ENCODE measurements at places on chromosomes 13 and 19.
A peak's percentile ranks its signal among the peaks of the same experiment; 100 is the strongest.

GRCh38 chr13:50226515-50227155 is 211.4 kb downstream of the KCNRG start:
- no peak for DNase-seq

GRCh38 chr13:98495627-98496478 is 81.1 kb downstream of the STK24 start:
- no peak for DNase-seq

GRCh38 chr13:44760434-44760833 is 184.3 kb upstream of the TSC22D1 start:
- DNase-seq = no peak

DNA sequence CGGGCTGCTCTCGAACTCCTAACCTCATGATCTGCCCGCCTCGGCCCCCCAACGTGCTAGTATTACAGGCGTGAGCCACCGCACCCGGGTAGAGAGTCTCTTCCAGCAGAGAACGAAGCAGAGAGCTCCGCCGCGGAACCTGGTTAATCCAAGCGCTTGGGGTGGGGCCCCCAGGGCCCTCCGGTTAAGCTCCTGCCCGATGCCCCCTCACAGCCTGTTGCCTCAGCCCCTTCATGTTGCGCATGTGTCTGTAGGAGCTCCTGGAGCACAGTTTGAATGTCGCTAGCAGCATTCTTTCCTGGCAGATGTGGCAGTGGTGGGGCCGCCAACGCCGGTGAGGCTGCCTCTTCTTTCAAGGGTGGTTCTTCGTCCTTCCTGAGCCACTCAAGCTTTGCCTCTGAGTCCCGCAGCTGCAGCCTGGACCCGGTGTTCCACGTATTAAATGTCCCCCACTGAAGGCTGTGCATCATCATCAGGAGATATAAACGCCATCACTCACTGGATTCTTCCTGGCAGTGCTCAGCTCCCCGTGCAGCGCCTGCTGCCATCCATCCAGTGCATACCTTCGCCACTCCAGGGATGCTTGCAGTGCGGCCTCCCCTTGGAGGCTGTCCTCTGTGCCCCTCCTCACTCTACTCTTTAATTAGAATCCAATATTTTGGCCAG is 1919.3 kb downstream of the PCDH9 start:
- DNase-seq = no peak

DNA sequence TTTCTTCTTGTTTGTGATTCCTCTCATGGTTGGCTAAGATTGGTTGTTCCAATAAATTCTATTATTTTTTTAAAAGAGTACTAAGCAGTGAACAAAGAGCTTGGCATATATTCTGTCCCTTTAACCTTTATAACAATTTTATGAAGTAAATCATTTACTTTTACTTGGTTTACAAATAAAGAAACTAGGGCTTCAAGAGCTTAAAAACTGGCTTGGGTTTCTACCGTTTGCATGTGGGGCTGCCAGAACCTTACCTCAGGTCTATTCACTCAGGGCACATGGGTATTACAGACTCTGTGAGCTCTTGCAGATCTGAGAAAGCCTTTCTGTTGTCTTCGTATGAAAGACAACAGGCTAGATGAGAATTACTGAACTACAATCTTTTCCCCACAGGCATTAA is 13.3 kb downstream of the N4BP2L1 start:
- DNase-seq = no peak

DNA sequence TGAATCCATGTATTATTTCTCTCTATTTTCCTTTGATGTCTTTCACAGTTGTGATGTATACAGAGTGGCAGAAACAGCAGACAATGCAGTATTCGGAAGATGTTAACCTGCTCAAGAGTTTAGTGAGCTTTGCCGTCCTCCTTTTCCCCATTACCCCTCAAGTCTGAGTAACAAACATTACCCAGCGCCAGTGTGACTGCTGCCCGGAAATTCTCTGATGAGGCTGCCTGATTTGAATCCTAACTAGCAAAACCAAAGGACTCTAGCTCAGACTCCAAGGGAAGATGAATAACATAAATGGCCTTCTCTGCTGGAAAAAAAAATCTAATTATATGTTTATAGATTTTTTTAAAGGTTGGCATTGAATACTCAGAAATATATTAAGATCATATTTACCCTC is 247.3 kb upstream of the SOX21 start:
- no peak for DNase-seq

- DNase-seq = no peak
Measured at GRCh38 chr13:48144413-48145035, 49.6 kb upstream of the MED4 start.

- DNase-seq = no peak
Measured at GRCh38 chr19:51375504-51376221, 3.2 kb upstream of the NKG7 start.

- no peak for DNase-seq
Measured at GRCh38 chr19:2554856-2555255, 78.9 kb downstream of the GADD45B start.

- no peak for DNase-seq
Measured at GRCh38 chr13:110306340-110306959, 507 bp downstream of the COL4A1 start.

- DNase-seq = no peak
Measured at GRCh38 chr13:83794583-83794982, 87.7 kb downstream of the SLITRK1 start.

GRCh38 chr13:41500511-41500910 is 43.2 kb downstream of the RGCC start:
- DNase-seq = no peak

DNA sequence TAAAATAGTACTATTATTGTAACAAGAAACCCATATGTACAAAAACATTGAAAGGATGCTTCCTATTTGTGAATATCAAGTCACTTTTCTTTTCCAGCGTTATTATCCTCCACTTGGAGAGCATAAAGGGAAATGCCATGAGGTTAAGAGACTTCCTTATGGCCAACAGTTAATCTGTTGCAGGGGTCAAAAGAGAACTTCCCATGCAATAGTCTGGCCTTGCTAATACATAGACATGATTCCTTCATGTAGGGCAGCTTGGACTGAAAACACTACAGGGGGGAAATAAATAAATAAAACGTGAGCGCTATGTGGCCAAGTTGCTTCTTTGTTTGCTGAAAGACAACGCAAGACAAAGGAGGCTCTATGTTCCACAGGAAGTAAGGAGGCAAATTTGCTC is 269.1 kb upstream of the EDNRB start:
- DNase-seq = no peak

- DNase-seq = peak; percentile 92
Measured at GRCh38 chr13:41562083-41562482, 104.7 kb downstream of the RGCC start.

GRCh38 chr13:113857531-113858195 is 6.2 kb downstream of the GAS6 start:
- DNase-seq = no peak

DNA sequence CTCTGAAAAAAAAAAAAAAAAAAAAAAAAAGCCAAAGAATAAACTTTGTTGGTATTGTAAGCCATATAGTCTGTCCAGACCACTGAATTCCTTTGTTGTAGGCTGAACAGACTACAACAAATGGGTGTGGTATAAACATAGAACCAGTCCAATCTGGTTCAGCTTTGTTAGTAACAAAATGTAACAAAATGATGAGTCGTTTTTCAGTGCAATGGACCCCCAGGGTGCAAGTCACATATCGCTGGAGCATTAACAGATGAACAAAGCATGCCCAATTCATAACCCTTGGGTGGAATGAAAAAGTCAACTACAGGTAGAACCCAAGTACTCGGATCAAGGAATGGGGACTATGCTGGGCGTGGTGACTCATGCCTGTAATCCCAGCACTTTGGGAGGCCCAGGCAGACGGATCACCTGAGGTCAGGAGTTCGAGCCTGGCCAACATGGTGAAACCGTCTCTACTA is 13.6 kb upstream of the FCHO1 start:
- DNase-seq = no peak

DNA sequence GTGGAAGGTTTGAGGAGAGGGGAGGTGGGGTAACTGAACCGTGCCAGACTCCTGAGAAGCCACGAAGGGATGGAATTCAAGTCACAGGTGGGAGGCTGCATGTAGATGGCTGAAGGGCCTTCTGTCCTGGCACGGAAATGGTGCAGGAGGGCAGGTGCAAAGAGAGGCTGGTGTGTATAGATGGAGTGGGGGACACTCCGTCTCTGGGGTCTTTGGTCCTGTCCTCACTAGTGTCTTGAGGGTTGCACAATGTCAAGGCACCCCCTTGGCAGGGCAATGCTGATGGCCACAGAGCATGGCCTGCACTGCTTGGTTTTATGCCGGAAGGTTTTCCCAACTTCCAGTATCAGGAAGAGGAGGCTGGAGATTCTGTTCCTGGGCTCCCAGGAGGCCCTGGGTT is 82.7 kb upstream of the SIAH3 start:
- DNase-seq = no peak

GRCh38 chr19:1068009-1069001 is 1.3 kb downstream of the ARHGAP45 start:
- no peak for DNase-seq

- no peak for DNase-seq
Measured at GRCh38 chr19:5352229-5352763, 11.7 kb upstream of the PTPRS start.

DNA sequence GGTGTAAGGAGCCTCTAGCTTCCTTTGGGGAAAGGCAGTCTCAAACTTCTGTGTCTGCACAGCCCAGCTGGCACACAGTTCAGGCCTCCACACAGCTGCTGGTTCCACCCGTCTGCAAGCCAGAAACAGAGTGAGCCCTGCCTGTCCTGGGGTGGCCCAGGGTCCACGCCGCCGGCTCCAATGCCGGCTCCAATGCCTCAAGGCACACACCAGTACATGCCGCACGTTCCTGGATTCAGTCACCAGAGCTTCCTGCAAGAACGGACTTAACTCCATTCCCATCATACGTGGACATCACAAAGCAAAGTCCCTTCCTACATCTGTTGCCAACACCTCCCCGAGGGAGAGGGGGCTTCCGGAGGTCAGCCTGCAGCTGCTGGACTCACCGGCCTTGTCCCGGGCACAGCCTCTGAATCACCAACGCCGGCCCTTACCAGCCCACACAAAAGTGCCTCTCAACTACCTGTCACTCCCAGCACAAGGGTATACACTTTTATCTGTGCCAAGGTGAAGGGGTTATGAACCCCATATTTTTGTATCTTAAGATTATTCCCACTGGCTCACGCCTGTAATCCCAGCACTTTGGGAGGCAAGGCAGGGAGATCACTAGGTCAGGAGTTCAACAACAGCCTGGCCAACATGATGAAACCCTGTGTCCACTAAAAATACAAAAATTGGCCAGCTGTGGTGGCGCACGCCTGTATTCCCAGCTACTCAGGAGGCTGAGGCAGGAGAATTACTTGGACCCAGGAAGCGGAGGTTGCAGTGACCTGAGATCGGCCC is 8.5 kb downstream of the SH3GL1 start:
- no peak for DNase-seq

DNA sequence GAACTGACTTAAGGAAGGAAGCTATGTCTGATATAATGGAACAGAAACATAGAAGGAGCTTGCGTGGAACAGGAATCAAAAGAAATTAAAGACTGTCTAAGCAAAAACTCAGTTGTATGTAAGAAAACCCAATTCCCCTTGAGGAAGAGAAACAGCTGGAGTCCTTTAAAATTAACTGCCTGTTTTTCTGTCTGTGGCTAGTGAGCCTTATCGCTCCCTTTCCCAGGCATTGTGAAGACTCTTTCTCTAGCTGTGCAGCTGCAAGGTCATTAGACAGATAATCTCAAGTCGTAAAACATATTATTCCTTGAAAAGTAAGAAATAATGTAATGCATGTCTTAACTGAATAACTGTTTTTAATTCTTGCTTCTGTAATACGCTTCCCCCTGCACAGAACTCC is 39.7 kb upstream of the IGSF23 start:
- DNase-seq = no peak

DNA sequence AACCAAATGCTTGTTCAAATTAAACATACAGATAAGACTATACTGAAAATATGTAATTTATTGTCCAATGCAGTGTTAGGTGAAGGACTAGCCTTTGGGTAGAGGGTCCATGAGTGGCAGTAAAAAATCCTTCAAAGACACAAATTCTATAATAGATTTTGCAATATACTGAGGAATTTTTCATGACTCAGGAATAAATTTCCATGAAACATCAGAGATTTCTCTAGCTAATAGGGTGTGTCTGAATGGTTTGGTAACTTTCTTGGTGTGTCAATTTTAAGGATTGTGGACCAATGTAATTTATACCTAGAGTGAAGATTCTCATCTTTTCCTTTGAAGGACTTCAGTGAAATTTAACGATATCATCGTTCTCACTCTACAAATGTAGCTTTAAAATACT is 546.7 kb downstream of the SLITRK5 start:
- DNase-seq = no peak

DNA sequence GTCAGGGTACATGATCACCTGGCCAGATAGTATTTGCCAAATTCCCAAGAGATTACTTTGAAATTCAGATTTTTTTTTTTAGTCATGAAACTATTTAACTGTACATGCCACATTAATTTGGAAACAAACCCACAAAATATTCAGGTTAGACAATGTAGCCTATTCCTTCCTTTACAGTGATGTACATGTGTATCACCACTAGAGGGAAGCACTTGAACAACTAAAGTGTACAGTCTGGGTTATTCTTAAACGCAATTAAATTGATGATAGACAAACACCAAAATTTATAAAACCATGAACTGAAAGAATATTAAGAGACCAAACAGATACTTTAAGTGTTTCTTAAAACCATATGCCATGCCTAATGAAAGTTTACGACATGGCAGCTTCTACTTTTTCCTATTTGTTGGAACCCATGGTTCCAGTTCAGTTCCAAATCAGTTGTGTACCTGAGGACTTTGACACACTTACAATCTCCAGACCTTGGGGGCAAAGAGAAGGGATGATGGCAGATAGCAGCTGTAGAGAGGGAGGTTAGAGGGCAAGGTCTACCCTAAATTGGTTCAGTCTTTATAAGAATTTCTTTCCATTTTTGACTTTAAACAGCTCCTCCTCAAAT is 52.8 kb downstream of the TNFSF13B start:
- DNase-seq = peak; percentile 9

DNA sequence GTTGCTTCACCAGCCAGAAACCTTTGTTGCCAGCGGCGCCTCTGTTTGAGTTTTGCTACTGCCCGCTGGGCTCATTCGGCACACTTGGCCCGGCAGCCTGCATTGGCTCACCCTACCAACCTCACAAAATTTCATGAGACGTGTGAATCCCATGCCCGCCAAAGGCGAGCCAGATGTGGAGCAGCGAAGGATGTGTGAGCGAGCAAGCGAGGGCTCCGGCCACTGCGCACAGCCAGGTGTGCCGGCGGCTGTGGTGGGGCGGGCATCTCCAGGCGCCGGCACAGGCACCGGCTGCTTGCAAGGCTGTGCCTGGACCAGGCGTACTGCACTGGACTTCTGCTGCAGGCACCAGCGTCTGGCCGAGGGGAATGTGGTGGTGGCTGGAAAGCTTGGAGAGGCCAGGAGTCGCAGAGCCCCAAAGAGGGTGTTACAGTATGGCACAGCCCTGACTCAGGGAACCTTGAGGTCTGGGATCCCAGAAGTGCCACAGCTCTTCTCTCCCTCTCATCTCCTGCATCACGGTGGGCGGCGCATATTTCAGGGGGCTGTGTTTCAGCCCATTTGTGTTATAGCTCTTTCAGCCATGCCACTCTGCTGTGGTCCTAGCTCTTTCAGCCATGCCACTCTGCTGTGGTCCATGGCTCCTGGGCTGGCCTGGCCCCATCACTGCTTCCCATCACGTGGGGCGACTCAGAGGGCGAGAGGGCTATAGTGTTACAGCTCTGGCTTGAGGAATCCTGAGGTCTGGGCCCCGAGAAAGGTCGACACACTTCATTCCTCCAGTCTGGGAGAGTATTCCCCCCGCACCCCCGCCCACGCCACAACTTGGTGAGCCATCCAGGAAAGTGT is 592.0 kb upstream of the SLITRK5 start:
- no peak for DNase-seq

All from smooth muscle cell of the brain vasculature (primary cell).